ENCODE measurements at places on chromosomes 11 and 22. TPM values are rescaled to one million over a fixed set of nuclear protein-coding genes. Genes with fewer than 3 reads are reported as not detected.

The IFITM2 gene
- total RNA-seq = 55.0 TPM

The POU2AF1 gene
- not detected for total RNA-seq

The ACR gene
- not detected for total RNA-seq

The OR5M8 gene
- not detected for total RNA-seq

The BAIAP2L2 gene
- 4.1 TPM for total RNA-seq

The YIF1A gene
- total RNA-seq = 104 TPM

The OR52N4 gene
- not detected for total RNA-seq

The PRAME gene
- total RNA-seq = 3.7 TPM

The CRY2 gene
- 8.5 TPM for total RNA-seq

Measured in kidney epithelial cell (primary cell).